ENCODE measurements at places on chromosomes 5 and 9. TPM values are rescaled to one million over a fixed set of nuclear protein-coding genes. Genes with fewer than 3 reads are reported as not detected.

The SLC6A3 gene
- not detected for total RNA-seq

The ARL14EPL gene
- total RNA-seq: not detected

The PHF24 gene
- total RNA-seq: 0.10 TPM

The MYORG gene
- 2.2 TPM for total RNA-seq

The GLRX gene
- 24.8 TPM for total RNA-seq

The IGFBPL1 gene
- 0.20 TPM for total RNA-seq

The KIF20A gene
- 21.6 TPM for total RNA-seq

The GARNL3 gene
- 6.2 TPM for total RNA-seq

The HMCN2 gene
- total RNA-seq: 0.07 TPM

The OCLN gene
- total RNA-seq: 1.1 TPM

The CCDC180 gene
- total RNA-seq: 0.76 TPM

The GRM6 gene
- total RNA-seq: not detected

The IL4 gene
- total RNA-seq: not detected

The OTULINL gene
- 1.0 TPM for total RNA-seq

The LHX3 gene
- not detected for total RNA-seq

The NIPAL4 gene
- total RNA-seq: 0.07 TPM

The FABP6 gene
- total RNA-seq: not detected

The PCDHA7 gene
- 1.7 TPM for total RNA-seq

The FAM151B gene
- 7.4 TPM for total RNA-seq

The UBE2QL1 gene
- total RNA-seq: 0.03 TPM

The BTNL8 gene
- total RNA-seq: not detected

The CCL28 gene
- total RNA-seq: 20.9 TPM

The SH3RF2 gene
- total RNA-seq: 13.1 TPM

The TXNDC8 gene
- not detected for total RNA-seq

The TEK gene
- 15.5 TPM for total RNA-seq

The C7 gene
- total RNA-seq: 36.9 TPM

The UNC5A gene
- under 0.01 TPM for total RNA-seq

The PLEKHG4B gene
- not detected for total RNA-seq

The C1QTNF3 gene
- 1.7 TPM for total RNA-seq

The ZNF462 gene
- total RNA-seq: 18.2 TPM

The TAF11L5 gene
- total RNA-seq: not detected

The MTRR gene
- 18.6 TPM for total RNA-seq

The DNAH5 gene
- total RNA-seq: 0.20 TPM

The UBE2R2 gene
- total RNA-seq: 27.7 TPM

The DPYSL3 gene
- 146 TPM for total RNA-seq

The CACFD1 gene
- total RNA-seq: 10.9 TPM

The ZDHHC11B gene
- not detected for total RNA-seq

The ARID3C gene
- total RNA-seq: 0.36 TPM

The TBC1D2 gene
- 17.6 TPM for total RNA-seq

The NMUR2 gene
- not detected for total RNA-seq

The GRIA1 gene
- total RNA-seq: 2.4 TPM

The N4BP3 gene
- 0.13 TPM for total RNA-seq

The FIBCD1 gene
- 10.7 TPM for total RNA-seq

The PCDHB5 gene
- 2.2 TPM for total RNA-seq

The TMC1 gene
- 0.59 TPM for total RNA-seq

The PRSS3 gene
- 14.8 TPM for total RNA-seq

The B4GALT1 gene
- 169 TPM for total RNA-seq

The CAMK4 gene
- total RNA-seq: 1.8 TPM

The IFNE gene
- 10.4 TPM for total RNA-seq

The SOHLH1 gene
- not detected for total RNA-seq

The TRIP13 gene
- total RNA-seq: 6.4 TPM

The LRRC19 gene
- not detected for total RNA-seq

Data from smooth muscle cell of the pulmonary artery (primary cell).